ENCODE measurements at places on chromosomes 7 and 10.

DNA sequence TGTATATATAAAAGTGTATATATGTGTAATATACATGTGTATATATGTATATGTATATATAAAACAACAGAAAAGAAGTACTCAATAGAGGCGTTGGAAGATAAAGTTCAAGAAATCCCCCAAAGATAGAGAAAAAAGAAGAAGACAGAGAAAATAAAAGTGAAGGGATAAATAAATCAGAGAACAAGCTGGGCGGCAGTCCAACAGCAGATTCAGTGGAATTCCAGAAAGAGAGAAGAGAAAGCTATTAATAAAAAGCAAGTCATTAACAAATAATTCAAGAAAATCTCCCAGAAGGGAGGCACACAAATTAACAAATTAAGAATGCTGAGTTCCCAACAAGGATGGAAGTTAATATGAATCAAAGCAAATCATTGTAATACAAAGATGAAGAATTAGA is 59.3 kb upstream of the RNF148 start:
- DNase-seq = no peak

- no peak for DNase-seq
These were observed 3.8 kb downstream of the KMT2E start for GRCh38 chr7:105017657-105018365.

DNA sequence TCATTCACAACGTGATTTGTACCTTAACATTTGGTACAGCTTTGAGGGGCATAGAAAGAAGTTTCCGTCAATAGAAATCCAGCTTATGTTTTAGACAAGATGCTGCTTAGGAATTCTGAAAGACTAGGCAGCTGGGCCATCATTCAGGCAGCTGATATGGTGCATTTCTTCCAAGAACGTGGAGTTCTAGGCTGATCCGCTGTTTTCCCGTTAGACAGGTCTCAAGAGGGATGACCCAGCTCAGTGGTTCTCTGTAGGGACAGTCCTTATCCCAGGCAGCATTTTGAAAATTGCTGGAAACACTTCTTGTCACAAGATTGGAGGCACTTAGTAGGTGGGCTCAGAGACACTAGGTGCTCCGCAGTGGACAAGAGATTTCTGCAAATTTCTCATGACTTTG is 242.7 kb upstream of the FOXK1 start:
- DNase-seq = no peak

GRCh38 chr10:48491392-48492139 is 113.3 kb downstream of the ARHGAP22 start:
- no peak for DNase-seq

DNA sequence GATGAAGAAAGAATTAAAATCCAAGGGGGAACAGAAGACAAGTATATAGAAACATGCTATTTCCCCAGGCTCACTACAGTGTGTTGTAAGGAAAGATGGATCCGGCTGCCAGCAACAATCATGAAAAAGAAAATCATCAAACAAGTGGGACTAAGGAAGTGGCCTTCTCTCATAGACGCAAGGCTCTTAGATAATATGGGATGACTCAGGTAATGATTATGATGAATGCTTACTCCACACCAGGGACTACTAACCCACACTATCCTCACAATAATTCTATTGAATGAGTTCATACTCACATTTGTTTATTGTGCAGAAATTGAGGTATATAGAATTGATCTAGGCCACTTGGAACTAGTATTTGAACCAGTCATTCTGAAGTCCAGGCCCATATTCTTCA is 111.2 kb upstream of the BET1 start:
- DNase-seq = no peak

- no peak for DNase-seq
These were observed 59.1 kb downstream of the ELAPOR2 start for GRCh38 chr7:87000344-87000743.

- no peak for DNase-seq
These were observed 165.9 kb upstream of the PPP1R3A start for GRCh38 chr7:114084472-114085312.

All from activated gamma-delta T cell (primary cell).